A172 (cell line): ENCODE measurements at places on chromosomes 4 and X. TPM values are rescaled to one million over a fixed set of nuclear protein-coding genes. Genes with fewer than 3 reads are reported as not detected.

- no peak for DNase-seq
These were observed 41.1 kb downstream of the THOC2 start for GRCh38 chrX:123691776-123692175.

DNA sequence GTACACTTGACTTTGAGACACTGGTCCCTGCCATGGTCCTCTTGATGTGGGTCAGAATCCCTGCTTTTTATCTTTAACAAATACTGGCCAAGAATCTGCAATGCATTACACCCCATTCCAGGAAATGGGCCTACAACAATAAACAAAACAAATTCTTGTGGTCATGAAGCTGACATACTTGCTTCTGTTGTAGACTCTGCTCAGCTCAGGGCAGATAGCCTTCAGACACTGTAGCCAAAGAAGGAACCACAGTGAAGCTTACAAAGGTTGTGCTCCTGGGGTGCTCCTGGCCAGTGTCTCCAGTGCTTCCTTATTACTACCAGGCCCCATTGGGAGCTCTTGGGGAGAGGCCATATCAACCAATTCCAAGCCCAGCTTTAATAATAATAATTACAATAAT is 21.8 kb downstream of the KIAA1210 start:
- peak; percentile 1 for DNase-seq

TMEM156 gene
- total RNA-seq, result 0.19 and 0.81 TPM in 2 replicates

GRCh38 chr4:26368685-26369084 is 47.9 kb downstream of the RBPJ start:
- no peak for DNase-seq

DNA sequence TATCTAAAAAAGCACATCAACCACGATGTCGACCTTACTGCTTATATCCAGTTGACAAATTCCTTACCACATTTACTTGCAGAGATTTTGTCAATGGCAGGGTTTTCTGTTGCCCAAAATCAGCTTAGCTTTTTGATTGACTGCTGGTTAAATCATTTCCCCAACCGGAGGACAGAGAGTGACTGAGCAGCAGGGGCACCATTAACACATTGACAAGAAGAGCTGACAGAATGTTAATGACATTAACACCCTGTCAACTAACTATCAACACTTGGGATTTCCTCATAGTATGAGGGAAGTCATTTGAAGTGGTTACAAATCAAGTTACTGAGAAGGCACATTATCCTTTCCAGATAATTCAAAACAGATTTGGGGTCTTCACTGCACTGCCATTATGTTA is 368.4 kb downstream of the RPA4 start:
- DNase-seq, result no peak

DNA sequence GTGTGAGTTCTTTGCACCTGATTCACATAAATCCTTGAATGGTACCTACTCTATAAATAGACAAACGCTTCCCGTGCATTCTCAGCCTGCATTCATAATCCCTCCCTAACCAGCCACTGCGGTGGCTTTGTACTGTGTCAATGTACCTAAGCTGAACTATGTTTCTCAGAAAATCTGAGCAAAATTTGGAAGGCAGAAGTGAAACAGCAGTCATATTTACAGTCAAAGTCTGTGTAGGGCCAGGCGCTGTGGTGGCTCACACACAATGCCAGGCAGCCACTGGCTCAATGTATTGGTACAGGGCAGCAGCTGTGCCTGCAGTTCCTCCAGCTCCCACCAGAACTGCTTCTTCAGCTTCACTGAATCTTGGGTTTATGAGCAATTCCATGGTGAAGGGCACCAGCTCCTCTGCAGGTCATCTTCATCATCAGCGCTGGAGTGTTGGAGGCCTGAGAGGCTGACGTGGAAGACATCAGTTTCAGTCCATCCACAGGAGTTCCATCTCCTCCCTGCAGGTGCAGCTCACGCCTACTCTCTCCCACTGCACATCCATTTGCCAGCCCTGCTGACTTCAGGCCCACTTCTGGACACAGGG is 32.3 kb upstream of the IRF2 start:
- peak; percentile 13 for DNase-seq

SH2D1A gene
- total RNA-seq, result not detected in 2 replicates

GRCh38 chr4:183348706-183349659 is 26.8 kb upstream of the CLDN24 start:
- peak; percentile 97 for DNase-seq

DNA sequence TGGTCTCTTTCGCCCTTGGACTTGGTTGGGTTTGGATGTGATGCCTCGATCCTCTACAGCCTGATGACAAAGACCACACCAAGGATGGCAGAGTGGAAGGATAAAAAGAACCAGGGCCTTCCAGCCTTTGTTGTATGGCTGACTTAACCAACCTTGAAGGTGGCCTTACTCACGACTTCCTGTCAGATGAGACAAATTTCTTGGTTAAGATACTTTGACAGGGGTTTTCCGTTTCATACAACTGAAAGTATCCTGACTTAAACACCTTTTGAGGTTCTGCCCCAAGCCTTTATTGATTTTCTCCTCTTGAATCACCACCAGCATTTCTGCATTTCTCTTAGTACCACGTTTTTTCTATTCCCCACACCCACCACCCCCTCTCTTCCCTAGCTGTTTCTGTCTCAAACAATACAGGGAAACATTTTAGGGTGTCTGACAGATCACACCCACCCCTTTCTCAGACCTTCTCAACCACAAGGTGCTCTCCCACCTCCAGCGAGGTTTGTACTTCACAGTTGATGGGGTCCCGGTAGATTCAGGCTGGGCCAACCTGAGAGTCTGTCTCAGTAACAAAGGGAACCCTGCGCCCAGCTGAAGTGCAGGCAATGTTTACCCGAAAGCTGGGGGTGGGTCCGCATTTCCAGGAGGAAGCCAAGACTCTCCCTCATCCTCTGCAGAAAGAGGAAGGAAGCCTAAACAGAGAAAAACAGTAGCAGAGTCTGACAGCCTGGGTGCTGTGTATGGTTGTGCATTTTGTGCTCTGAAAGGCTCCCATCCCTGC is 5.0 kb upstream of the TSPAN5 start:
- no peak for DNase-seq

DNA sequence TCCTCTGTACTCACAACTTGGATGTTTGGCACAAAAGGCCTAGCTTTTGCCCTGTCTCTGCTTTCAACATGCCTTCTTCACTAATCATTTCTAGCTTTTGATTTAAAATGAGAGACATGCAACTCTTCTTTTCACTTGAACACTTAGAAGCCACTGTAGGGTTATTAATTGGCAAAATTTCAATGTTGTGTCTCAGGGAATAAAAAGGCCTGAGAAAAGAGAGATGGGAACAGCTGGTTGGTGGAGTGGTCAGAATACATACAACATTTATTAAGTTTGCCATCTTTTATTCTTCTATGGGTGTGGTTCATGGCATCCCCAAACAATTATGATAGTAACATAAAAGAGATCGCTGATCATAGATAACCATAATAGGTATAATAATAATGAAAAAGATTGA is 114.3 kb downstream of the FBXW7 start:
- DNase-seq, result no peak

ZXDA gene
- 4.0 and 5.7 TPM in 2 replicates for total RNA-seq

C4orf54 gene
- 0.29 TPM in 1 of 2 replicates, not detected in the other for total RNA-seq

DNA sequence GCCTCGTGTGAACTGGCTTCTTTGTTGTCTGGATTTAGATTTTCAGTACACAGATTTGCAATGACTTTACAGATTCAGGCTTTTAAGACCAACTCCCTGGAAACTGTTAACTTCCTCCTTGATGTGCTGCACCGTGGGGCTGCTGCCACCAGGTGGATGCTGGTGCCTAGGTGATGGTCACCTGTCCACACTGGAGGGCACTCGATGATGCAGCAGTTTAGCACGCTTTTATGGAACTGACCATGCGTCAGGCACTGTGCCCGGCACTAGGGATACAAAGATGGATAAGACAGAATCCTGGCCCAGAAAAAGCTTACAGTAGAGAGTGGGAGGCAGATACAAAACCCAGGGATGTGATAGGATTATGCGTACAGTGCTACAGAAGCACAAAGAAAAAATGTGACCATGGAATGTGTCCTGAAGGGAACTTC is 180.7 kb downstream of the CEP135 start:
- peak; percentile 4 for DNase-seq

DNA sequence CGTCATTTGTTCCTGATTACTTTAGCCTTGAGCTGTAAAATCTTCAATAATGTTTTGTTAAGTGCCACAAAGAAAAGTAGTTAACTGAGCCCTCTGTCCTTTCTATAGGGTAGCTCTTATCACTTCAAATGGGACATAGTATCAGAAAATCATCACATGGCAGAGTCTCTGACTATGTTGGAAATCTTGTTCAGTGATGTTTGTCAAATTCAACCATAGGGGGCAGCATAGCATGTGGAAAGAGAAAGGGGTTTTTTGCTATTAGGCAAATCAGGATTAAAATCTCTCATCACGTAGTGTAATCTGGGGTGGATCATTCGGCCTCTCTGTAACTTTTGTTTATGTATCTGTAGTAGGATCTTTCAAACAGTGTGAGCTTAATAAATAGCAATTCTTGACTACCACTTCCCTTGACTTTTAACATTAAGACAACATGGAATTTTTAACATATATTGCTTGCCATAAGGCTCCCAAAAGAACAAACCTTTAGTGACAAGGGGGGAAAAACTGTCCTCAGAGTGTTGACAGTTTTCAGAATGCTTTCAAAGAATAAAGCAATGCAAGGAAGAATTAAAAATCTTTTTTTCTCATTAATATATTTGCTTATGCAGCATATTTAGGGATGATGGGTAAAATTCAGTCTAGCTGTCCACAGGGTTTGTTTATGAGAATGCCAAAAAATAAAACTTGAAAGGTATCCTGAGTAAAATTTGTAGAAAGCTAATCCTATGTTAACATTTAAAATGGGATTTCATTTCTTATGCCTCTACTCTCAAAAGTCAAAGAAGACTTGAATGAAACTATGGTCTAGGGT is 127.2 kb downstream of the FBXW7 start:
- peak; percentile 19 for DNase-seq

GIMD1 gene
- total RNA-seq, result not detected in 2 replicates

DNA sequence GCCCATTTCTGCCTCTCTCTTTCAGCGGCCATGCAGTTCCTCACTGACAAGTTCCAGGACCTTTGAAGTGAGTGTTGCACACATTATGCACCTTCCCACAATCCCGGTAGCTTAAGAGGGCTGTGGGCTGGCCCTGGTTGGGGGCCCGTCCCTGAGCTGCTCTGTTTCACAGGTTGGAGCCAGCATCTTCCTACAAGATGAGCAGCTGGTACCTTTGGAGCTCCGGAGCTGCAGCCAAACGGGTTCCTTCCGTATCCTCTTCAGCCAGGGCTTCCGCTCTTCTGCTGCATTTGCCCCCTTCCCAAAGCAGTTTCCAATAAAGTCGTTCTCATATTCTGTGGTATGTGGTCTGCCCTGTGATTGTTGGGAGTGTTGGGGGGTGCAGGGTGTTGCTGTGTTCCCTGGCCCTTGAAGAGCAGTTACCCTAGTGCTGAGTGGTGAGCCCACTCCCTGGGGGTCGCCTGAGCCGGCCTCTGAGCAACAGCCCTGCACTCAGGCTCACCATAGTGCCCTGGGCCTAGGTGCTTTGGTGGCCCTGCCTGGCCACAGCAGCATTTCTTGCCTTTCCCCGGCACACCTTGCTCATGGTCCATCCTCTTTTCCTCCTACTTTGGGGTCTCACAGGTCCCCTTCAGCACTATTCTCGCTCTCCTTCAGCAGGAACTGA is 60.4 kb downstream of the CXorf49B start:
- no peak for DNase-seq

ARMCX5 gene
- 5.9 and 10.8 TPM in 2 replicates for total RNA-seq

GRCh38 chr4:23911675-23912455 is 22.0 kb upstream of the PPARGC1A start:
- DNase-seq, result no peak

GRCh38 chrX:7086384-7086783 is 61.1 kb upstream of the STS start:
- DNase-seq, result no peak

MEPE gene
- not detected in 2 replicates for total RNA-seq

DNA sequence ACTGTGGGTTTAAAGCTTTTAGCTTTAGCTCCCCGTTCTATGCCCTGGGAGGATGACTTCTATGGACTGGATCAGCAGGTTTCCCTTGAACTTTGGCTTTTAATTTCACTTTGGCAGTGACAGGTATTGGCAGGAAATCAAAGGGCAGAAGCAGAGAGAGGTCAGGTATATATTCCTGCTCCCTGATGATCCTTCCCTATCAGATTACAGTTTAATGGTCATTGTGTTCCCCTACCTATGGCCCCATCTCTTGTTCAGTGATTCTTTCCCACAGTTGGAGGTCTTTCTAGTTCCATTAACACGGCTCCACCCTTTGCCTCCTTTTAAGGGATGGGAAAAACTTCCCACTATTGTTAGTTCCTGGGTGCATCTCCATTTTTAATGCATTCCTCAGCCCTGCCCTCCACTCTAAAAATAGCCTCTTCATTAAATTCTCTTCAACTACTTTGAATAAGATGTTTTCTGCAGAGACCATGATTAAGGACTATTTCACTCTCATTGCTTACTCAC is 107.8 kb upstream of the TMEM47 start:
- no peak for DNase-seq

GRCh38 chr4:54818481-54818880 is 160.7 kb downstream of the KIT start:
- DNase-seq, result no peak

FOXR2 gene
- total RNA-seq, result 0.07 TPM in 1 of 2 replicates, not detected in the other

DNA sequence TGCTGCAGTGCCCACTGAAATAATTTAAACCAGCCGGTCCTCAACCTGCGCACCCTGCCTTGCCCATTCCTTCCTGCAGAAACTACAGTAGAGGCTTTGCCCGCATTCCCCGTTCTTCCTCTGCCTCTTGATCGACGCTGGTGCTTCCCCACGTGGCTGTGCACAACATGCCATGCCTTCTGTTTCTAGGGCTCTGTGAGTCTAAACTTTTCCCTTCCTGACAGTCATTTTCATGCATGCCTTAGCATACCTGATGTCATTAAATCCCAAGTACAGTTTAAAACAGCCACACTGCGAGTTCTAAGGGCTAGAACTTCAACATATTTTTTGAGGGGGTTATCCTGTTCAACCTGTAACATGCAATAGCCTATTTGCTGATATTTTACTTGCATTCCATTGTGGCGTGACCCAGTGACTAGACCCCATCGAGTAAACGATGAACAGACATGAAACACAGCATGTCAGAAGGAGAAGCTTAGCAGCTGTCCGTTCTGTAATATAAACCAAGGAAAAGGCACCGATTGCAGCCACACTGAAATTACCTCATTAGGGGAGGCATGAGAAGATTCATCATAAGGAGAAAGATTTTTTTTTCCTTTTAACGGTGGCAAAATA is 232.5 kb downstream of the ARHGAP10 start:
- DNase-seq, result no peak

GRCh38 chr4:6613676-6614651 is 26.5 kb upstream of the MRFAP1 start:
- DNase-seq, result no peak

DNA sequence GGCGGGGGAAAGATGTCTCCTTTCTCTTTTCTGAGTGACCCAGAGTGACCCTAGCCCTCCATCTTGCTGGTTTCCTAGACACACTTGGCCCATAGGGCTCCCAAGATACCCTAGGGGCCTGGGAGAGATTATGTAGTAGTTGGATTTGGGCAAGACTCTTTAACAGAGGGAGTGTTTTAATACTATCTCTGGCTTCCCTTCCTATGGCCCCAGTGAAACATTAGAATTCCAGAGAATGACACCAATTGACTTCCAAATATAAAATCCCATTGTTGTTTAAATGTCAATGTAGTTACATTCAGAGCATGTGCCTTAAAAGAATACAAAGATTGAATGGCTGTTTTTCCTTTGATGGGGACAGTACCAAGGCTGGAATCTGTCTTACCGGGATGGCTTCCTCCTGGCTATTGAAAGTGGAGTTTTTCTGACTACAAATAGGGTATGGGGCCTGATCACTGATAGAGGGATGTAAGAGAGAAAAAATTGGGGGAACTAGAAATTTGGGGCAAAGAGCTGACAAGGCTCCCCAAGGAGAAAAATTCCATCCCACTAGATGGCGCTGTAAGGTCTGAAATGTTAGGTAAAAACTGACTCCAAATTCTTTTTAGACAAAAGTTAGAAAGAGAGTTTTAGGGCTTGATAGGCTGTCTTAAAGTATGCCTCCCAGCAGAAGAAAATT is 10.7 kb downstream of the TENT5D start:
- no peak for DNase-seq
